ENCODE measurements at places on chromosomes 5 and 9.

DNA sequence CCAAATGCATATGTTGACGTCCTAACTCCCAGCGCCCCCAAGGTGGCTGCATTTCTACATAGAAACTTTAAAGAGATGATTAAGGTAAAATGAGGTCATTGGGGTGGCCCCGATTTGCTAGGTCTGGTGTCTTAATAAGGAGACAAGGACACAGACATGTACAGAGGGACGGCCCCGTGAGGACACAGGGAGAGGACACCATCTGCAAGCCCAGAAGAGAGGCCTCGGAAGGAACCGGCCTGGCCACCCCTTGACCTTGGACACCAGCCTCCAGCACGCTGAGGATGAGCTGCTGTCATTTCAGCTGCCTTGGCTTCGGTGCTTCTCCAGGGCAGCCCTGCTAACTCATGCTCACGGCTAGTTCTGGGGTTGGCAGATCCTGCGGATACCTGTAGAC is 73.2 kb downstream of the MRPL36 start:
- DNase-seq, result no peak

GRCh38 chr9:120916588-120916987 is 10.0 kb downstream of the TRAF1 start:
- no peak for DNase-seq

DNA sequence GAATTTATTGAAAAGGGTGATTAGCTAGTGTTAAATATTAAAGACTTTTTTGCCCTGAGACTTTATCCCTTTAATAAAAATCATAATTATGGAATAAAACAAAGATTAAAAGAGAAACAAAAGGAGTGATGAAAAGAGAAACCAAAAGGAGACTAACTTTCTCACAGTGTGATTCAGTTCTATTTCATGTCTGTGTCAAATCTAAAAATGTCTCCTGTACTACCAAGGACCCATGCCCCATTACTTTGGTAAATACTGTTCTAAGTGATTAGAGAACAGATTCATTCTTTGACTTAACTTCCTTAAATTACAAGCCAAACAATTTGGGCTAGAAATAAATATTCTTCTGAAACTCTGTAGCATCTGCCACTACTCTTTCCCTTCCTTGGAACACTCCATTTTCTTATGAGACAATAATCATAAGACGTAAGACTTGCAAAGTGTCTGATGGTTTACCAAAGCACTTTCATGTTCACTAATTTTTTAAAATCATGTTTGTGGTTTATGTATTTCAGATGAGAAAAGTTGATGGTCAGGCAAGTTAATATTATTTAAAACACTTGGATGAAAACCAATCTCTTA is 319.0 kb downstream of the EBF1 start:
- DNase-seq, result no peak

DNA sequence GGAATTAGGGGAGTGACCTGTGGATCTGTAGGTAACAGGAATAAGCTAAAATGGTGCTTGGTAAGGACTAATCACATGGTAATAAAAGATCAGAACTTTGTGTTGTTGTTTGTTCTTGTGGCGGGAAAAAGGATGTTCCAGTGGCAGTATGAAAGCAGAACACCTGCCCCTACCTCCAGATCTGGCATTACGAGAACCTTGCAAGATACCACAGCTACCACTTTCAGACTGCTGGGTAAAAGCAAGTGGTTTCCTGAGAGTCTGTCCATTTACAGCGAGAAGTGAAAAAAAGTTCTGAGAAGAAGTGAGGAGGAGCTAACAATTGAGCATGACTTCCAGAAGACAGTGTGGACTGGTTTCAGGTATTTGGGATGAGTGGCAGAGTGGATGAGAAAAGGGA is 252.5 kb downstream of the TLE4 start:
- no peak for DNase-seq

DNA sequence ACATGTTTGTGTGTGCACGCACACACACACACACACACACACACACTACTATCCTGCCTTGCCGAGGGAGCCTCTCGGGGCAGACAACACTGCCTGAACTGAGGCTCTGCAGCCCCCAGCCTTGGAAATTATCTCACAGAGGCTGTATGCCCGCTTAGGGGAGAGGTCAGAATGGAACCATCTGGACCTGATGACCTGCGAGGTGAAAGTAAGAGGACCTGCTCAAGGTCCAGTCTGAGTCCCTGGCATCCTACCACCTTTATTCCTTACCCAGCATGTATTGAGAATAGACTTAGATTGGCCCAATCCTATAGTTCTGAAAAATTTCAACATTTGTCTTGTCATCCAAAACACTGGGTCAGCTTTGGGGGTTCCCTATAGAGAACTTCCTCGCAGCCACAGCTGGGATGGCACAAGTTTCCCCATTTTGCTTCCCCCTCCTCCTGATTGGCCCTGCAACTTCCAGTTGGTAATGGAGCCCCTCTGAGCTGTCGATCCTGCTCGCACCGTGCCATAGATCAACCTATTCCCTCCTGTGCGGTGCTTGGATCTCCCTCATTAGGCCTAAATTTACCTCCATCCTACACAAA is 10.2 kb downstream of the MVB12B start:
- DNase-seq, result no peak

DNA sequence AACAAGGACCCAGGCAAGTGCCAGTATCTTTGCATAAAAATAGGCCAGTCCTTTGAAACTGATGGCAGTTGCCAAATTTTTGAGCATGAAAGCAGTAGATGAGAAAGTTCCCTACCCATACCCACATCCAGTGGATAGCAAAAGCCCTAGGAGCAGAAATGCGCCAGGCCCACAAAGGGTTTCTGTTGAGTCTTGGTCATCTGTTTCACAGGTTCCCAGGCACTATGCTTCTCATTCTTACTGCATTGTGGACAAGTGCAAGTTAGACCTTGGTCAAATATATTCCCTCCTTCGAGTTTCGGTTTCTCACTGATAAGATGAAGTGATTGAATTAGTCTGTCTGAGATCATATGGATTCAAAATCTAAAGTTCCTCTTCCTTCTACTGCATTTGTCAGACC is 152.3 kb downstream of the NR3C1 start:
- no peak for DNase-seq
